ENCODE measurements at places on chromosomes 1 and 21.

- DNase-seq: no peak
Measured at GRCh38 chr1:211548321-211549091, 30.5 kb downstream of the SLC30A1 start.

DNA sequence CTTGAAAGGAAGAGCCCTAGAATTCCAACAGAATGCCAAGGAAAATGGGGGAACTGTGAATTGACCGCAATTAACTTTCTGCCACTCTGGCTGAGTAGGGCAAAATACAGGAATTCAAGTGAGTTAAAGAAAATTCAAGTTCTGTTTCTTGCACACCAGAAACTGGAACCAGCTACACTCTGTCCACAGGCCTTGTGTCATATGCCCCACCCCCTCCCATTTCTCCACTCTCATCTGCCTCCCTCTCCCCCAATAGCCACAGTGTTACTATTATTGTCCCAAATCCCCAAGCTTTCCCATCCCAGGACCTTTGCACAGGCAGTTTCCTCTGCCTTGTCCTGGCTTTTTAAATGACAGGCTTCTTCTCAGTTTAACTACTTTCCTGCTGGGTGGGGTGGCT is 4.3 kb upstream of the STK40 start:
- DNase-seq: no peak

GRCh38 chr1:109134423-109134822 is 20.5 kb downstream of the ELAPOR1 start:
- no peak for DNase-seq

GRCh38 chr1:205067031-205067430 is 17.2 kb downstream of the TMEM81 start:
- DNase-seq: no peak

GRCh38 chr1:12005488-12006166 is 13.7 kb upstream of the MIIP start:
- DNase-seq: no peak

GRCh38 chr1:227068883-227069282 is 128.8 kb downstream of the COQ8A start:
- DNase-seq: no peak

DNA sequence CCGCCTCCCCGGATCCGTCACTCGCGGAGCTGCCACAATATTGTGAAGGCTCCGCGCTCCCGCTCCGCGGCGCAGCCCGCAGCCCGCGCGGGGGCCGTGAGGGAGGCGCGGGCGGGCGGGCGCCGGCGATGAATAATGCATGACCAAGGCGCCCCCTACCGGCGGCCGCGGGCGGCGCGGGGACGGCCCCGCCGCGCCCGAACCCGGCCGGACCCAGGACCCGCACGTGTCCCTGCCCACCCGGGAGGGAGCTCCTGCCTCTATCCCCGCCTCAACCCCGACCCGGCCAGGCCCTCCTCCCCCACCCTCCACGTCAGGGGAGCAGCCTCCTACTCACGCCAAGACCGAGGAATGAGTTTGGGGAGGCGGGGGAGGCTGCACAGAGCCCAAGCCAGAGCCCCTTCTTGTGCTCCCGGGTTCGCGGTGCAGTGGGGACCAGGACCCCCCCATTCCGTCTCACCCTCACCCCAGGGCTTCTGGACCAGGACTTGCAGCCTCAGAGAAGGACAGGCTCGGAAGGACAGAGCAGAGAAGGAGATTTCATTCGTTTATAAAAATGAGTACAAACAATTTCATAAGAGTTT is 70.8 kb upstream of the CASZ1 start:
- peak; percentile 62 for DNase-seq

GRCh38 chr1:205240118-205240517 is 12.4 kb downstream of the TMCC2 start:
- no peak for DNase-seq

GRCh38 chr1:236945002-236945401 is 59.2 kb downstream of the MT1HL1 start:
- no peak for DNase-seq
